ENCODE measurements at places on chromosomes 2 and 18. TPM values are rescaled to one million over a fixed set of nuclear protein-coding genes. Genes with fewer than 3 reads are reported as not detected.
A peak's percentile ranks its signal among the peaks of the same experiment; 100 is the strongest.

Gene ALPI
- total RNA-seq, result not detected

Gene B3GNT7
- 0.10 TPM for total RNA-seq

DNA sequence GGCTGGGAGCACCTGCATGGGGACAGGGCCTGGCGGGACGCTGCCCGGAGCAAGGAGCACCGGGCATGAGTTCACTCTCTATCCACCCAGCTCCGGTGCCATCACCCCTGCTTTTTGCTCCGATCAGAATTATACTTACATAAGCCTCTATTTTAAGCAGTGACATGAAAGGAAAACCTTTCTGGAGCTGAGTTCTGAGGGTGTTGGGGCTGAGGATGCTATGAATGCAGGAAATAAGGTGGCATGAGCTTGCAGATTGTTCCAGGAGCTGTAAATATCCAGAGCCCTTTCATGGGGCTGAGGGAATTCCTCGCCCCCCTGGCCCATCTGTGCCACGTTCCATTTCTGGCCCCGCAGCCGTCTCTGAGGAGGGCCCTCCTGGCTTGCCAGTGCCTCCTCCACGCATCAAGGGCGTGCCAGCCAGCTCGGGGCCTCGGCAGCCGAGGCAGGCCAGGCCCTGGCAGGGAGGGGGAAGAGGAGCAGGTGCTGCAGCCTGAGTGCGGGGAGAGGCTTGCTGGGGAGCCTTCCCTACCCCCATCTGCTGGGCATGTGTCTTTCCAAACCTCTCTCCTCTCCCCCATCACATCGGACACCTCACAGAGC lies 91.7 kb upstream of the MCFD2 start:
- no peak for DNase-seq

Gene CRIM1
- total RNA-seq, result 76.8 TPM

- no peak for DNase-seq
These were observed 33.1 kb downstream of the SS18 start for GRCh38 chr18:26057344-26057773.

Gene FER1L5
- total RNA-seq, result 0.18 TPM

DNA sequence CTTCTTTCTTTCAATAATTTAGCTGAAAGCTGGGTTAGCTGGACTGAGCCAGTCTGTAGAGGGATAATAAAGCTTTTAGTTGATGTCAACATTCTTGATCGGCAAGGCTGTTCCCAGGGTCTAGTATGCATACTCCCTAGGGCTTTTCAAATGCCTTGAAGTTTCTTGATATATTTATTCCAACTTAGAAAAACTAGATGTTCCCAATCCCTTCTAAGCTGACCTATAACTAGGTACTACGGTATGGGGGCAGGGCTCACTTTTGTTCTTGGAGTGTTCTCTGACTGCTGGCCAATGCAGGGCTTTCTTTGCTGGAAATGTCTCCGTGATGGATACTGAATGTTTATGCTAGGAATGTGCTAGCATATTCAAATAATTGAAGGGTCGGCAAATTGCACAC lies 258.6 kb upstream of the TANK start:
- no peak for DNase-seq

- no peak for DNase-seq
These were observed 101.2 kb downstream of the NEB start for GRCh38 chr2:151632993-151633565.

Gene CCBE1
- 39.0 TPM for total RNA-seq

Gene INHA
- 0.11 TPM for total RNA-seq

GRCh38 chr18:50866765-50867164 lies 12.2 kb upstream of the ME2 start:
- no peak for DNase-seq

DNA sequence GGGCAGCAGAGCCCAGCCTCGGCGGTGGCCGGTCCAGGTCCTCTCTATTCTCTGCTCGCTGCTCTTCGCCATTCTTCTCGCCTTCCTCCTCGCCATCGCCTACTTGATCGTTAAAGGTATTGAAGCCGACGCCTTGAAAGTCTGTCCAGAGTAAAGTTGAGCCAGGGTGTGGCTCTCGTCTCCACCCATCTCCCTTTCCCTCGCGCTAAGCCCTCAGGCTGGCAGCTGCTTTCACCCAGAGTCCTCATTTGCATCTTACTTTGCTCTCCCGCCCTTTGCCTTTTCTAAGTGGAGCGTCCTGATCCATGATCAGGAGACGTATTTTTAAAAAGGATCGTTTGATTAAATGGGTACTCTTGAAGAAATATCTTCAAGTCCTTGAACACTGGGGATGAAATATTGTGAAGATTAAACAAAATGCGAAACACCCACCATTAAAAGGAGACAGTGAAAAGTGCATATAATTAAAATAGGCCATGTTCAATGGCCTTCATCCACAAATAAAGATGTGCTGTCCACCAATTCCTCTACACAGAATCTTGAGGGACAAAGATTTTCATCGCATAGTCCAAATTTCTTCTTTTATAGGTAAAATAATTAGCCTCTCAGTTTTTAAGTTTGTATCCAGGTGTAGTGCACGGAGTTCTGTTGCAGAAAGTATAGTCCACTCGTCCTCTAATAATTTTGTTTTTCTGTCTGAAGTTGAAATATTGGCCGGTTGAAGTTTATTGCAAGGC lies 657 bp downstream of the ARL6IP6 start:
- DNase-seq, result peak; percentile 71

GRCh38 chr2:241218131-241219029 lies 29.9 kb downstream of the ANO7 start:
- DNase-seq, result no peak

DNA sequence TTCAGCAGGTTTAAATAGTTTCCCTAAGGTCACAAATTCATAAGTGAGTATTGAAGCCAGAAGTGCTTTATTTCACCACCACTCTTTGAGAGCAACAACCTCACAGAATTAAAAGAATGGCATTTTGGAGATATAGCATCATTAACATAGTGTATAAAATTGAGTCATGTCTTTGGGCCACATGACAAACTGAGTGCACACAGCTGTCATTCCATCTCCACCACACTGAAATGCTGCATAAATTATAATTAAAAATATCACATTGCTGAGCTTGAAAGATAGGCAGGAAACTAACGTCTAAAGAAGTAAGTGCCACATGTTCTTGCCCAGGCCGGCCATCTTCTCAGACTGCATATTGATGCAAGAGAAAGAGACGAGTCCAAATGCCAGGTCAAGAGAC lies 897.9 kb upstream of the CNTNAP5 start:
- DNase-seq, result no peak
